Stimulated activated CD8-positive, alpha-beta memory T cell treated with anti-CD3 and anti-CD28 coated beads, Interleukin-15, amount 100 ng/mL, for 48 hours (primary cell): ENCODE measurements at places on chromosomes 13 and 19.

GRCh38 chr19:17490411-17490810, 20.1 kb downstream of the SLC27A1 start:
- no peak for DNase-seq

DNA sequence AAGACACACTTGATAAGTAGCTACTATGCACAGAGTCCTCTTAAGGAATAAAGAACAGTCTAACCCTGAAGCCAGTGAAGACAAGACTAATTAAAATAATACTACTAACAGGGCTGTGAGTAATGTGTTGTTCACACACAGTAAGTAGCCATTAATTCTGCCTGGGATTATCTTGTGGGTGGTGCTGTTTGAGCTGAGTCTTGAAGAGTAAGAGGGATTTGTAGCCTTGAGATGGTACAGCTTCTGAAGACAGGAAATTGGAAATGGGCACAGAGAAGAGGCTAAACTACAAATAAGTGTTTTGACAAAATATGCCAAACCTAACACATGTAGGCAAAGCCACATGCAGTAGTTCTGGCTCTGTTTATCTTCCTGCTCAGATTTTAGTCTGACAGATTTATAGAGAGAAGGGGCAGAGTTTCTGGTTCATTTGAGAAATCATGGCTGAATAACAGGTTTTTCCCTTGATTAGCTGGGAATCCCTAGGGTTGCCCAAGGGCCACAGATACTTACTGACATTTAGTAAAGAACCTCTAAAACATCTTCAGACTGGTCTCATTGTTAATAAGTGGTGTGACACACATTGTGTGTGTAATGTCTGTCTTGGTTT, 38.0 kb downstream of the ITGBL1 start:
- no peak for DNase-seq

- no peak for DNase-seq
These were observed 23.7 kb upstream of the TFDP1 start for GRCh38 chr13:113560645-113561416.

GRCh38 chr13:50758796-50759195, 84.7 kb downstream of the DLEU7 start:
- no peak for DNase-seq

- DNase-seq = no peak
These were observed 284.3 kb upstream of the MAB21L1 start for GRCh38 chr13:35760735-35761281.

- no peak for DNase-seq
These were observed 10.1 kb downstream of the TMEM91 start for GRCh38 chr19:41386442-41386841.

DNA sequence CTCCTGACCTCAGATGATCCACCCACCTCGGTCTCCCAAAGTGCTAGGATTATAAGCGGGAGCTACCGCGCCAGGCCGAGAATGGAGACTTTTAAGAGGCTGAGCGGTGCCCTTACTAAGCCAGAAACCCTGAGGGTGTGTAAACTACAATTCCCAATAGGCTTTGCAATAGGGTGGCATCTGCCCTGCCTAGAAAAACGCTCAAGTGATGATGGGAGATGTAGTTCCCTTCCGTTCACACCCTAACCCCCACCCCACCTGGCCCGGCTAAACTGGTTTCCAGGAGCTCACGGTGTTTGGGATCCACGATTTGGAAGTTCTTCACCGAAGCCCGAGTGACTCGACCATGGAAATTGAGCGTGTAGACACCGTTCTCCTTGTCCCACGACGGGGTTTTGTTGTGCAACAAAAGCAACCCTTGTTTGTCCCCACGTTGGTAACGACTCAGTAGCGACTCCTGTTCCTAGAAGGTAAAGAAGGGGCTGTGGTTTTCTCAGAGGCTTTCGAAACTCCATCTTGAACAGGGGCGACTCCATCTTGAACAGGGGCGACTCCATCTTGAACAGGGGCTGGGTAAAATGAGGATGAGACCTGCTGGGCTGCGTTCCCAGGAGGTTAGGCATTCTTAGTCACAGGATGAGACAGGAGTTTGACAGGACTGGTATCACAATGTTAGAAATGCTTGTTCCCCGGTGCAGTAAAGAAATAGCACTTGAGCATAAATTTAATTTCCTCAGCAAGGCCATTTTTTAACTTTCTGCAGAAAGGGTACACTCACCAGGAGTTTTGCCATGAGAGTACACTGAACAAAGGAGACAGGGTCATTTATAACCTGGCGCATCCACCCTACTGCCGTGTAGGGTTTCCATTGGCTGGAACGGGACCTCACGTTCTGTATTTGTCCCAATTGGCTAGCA, 9.8 kb downstream of the PPP1R15A start:
- DNase-seq = no peak

DNA sequence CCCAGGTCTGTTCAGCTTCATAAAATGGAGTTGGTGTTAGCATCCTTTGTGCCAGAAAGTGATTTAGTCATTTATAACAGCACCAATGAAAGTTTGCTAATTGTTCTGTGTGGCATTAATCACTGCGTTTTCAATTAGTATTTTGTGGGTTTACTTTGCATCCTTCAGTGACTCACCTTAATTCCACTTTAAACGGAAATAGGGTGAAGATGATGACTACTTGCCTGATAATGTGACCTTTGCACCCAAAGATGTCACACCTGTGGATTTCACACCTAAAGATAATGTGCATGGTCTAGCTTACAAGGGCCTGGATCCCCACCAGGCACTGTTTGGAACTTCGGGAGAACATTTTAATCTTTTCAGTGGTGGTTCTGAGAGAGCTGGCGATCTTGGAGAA, 15.0 kb downstream of the GPATCH1 start:
- no peak for DNase-seq

GRCh38 chr19:3897936-3898335, 17.5 kb downstream of the ATCAY start:
- DNase-seq = no peak

DNA sequence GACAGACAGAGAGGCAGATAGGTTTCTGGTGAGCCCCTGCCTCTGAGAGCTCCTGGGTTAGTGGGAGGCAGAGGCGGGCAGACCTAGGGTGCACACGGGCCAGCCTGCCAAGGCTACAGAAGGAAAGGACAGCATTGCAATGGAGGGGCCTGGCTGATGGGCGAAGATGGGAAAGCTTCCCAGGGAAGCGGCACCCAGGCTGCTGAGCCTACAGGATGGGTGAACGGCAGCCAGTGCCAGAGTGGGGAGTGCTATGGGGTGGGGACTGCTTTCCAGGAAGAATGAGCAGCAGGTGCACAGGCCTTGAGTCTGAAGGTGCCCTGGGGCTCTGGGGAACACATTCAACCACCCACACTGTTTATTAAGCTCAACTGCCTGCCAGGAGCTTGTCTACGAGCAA, 702 bp upstream of the MAG start:
- no peak for DNase-seq

GRCh38 chr19:51976852-51977251, 9.8 kb downstream of the ZNF350 start:
- DNase-seq = no peak

- DNase-seq = no peak
These were observed 58.2 kb upstream of the EEF1AKMT1 start for GRCh38 chr13:20831933-20832332.

DNA sequence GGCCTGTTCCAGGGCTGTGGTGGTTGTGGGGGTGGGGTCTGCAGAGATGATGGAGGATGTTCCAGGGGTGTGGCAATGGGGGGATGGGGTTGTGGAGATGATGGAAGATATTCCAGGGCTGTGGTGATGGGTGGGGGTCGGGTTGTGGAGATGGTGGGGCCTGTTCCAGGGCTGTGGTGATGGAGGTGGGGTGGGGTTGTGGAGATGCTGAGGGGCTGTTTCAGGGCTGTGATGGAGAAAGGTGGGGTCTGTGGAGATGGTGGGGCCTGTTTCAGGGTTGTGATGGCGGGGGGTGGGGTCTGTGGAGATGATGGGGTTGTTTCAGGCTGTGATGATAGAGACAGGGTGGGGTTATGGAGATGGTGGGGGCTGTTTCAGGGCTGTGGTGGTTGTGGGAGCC, 62.0 kb downstream of the TEX29 start:
- DNase-seq = no peak

DNA sequence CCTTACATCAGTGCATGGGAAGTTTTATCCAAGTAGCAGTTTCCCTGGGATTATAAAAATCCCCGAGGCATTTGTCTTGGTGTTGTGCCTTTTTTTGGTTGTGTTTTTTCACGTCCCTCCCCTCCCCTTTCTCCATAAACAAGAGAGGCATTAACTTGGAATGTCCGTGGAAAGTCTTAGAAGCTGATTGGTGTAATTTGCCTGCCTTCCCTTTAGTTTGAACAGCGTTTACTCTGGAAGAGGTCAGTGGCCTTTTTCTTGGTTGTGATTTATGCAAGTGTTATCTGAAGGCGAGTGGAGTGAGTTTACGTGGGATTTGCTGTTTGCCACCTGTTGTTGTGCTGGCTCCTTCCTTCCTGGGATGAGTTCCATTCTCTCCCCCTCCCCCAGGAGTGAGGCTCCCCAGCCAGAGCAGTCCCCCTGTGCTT, 7.2 kb downstream of the ACTN4 start:
- no peak for DNase-seq

- DNase-seq = no peak
These were observed 25.1 kb downstream of the STARD13 start for GRCh38 chr13:33260168-33261098.

DNA sequence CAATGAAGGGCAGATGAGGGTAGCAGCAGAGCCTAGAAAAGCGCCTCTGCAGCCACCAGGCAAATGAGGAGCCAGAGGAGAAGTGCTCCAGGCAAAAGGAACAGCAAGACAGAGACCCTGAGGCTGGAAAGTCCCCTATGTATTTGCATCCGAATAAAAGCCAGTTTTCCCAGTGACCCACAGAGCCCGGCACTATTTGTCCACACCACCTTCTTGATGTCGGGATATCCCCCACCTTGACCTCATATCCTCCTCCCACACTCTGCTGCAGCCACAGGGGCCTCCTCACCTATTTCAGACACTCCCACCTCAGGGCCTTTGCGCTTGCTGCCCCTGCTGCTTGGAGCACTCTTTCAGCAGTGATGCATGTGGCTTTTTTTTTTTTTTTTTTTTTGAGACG, 6.6 kb downstream of the ATG4D start:
- DNase-seq = no peak

GRCh38 chr13:72953391-72953965, 105.3 kb upstream of the KLF5 start:
- no peak for DNase-seq
